ENCODE measurements at places on chromosomes 5 and 9. TPM values are rescaled to one million over a fixed set of nuclear protein-coding genes. Genes with fewer than 3 reads are reported as not detected.

- no peak for DNase-seq
These were observed 99.3 kb downstream of the SLC24A2 start for GRCh38 chr9:19689328-19690101.

The WWC1 gene
- 28.6 TPM for polyA plus RNA-seq

DNA sequence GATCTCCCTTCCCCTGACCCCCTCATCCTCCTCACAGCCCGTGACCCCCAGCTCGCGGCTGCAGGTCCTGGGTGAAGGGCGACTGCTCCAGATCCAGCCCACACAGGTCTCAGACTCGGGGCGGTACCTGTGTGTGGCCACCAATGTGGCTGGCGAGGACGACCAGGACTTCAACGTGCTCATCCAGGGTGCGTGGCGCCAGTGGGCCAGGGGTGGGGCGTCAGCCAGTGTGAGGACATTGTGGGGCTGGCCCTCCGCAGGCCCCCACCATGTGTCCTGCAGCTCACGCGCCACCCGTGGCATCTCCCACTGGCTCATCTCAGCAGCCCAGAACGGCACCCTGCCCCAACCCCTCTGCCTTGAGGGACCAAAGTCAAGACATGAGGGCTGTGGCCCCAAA is 67.1 kb upstream of the ASS1 start:
- DNase-seq = no peak

GRCh38 chr9:123868002-123868401 is 61.9 kb downstream of the DENND1A start:
- DNase-seq = peak; percentile 5

The PCDHA1 gene
- polyA plus RNA-seq = 0.55 TPM

- DNase-seq = no peak
These were observed 540.0 kb upstream of the GRAMD2B start for GRCh38 chr5:125883223-125883622.

DNA sequence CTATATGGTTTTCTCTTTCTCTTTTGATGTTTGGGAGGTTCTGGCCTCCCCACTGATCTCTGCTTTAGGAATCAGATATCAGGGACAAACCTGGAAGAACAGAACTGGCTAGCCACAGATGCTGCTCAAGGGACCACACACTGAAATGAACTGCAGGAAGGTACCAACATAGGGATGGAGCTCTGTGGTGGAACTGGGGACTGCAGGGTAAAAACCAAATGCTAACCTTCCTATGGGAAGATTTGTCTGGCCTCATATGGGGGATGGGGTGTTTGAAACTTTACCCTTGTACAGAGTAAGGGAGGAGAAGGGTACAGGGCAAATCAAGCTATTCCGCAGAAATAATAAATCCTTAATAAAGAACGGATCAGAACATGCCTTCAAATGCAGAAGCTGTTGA is 49.4 kb downstream of the ELOVL7 start:
- no peak for DNase-seq

DNA sequence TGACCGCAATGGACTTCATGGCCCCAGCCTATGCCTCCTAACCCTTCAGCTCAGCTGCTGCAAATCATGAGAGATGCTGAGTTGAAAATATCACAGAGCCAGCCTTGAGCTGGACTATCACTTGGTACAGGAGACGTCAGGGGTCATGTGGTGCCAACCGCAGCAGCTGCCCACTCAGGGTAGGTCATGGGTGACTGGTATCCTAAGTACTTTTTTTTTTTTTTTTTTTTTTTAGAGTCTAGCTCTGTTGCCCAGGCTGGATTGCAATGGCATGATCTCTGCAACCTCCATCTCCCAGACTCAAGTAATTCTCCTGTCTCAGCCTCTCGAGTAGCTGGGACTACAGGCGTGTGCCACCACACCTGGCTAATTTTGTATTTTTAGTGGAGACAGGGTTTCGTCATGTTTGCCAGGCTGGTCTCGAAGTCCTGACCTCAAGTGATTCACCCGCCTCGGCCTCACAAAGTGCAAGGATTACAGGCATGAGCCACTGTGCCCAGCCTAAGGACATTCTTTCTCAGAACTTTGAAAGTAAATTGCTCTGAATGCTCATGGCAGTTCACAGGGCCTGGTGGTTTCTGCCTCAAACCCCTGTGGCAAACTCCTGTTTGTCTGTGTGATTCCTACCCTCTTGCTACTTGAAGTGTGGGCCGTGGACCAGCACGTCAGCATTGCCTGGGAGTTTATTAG is 21.3 kb downstream of the WWC1 start:
- DNase-seq = no peak

DNA sequence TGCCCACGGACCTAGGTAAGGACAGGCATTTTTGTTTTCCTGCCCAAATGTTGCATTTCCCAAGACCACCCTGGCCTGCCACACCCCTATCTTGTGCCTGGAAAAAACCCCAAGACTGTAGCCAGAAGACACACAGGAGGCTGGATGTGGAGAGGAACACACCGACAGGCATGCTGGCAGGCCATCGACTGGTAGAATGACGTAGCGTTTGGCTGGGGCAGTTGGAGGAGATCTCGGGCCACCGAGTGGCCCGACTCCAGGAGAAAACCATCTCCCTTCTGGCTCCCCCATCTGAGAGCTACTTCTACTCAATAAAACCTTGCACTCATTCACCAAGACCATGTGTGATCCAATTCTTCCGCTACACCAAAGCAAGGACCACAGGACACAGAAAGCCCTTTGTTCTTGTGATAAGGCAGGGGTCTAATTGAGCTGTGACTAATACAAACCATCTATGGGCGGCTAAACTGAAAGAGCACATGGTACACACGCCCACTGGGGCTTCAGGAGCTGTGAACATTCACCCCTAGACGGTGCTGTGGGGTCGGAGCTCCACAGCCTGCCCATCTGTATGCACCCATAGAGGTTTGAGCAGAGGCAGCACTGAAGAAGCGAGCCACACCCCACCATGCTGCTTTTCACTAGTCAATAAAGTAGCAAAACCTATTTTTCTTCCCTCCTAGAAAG is 38.9 kb upstream of the N4BP3 start:
- peak; percentile 29 for DNase-seq

- no peak for DNase-seq
These were observed 178.5 kb upstream of the PITX1 start for GRCh38 chr5:135212361-135213026.

- no peak for DNase-seq
These were observed 35.1 kb downstream of the MRPL36 start for GRCh38 chr5:1764606-1764960.

GRCh38 chr5:38874948-38875456 is 29.2 kb downstream of the OSMR start:
- DNase-seq = no peak

DNA sequence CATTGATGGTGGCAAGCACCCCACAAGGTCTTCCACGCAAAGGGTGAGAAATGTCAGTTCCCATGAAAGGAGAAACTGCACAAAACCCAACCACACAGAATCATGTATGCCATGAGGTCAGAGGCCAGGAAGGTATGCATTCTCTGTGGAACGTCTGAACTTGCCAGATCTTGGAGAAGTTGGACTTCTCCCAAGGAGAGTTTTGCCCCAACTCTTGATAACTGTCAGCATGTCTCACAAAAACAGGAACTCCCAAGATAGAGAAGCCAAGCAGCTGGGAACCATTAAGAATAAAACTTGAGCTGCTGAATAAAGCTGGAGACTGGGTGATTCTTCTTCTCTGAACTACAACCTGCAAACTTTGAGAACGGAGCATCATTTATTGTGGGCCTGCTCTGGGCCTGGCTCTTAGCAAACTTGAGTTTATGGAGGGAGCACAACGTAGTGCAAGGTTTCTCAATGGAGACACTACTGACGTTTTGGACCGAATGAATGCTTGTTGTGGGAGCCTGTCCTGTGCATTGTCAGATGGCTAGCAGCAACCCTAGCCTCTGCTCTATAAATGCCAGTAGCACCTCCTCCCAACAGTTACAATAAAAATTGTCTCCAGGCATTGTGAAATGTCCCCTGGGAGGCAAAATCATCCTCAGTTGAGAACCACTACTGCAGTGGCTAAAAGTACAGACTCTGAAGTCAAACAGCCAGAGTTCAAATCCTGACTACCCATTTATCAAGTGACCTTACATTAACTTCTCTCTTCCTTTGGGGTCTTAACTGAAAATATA is 193.5 kb downstream of the ACTL7B start:
- no peak for DNase-seq

- peak; percentile 32 for DNase-seq
These were observed 428 bp downstream of the SLCO4C1 start for GRCh38 chr5:102295534-102296177.

GRCh38 chr5:172147857-172148256 is 40.2 kb downstream of the STK10 start:
- no peak for DNase-seq

DNA sequence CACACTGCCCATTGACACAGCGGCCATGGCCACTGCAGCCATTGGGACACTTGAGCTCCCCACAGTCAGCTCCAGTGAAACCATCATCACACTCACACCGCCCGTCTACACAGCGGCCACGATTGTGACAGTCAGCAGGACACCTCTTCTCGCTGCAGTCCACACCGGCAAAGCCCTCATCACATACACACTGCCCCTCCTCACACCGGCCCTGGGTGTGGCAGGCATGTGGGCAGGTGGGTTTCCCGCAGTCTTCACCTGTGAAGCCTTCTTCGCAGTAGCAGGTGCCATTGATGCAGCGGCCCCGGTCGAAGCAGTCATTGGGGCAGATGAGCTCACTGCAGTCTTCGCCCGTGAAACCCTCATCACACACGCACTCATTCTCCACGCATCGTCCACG is 31.5 kb downstream of the TNC start:
- no peak for DNase-seq

GRCh38 chr5:1878050-1878849 is 4.5 kb downstream of the IRX4 start:
- DNase-seq = no peak

GRCh38 chr9:116156621-116157314 is 3.2 kb downstream of the PAPPA start:
- no peak for DNase-seq

DNA sequence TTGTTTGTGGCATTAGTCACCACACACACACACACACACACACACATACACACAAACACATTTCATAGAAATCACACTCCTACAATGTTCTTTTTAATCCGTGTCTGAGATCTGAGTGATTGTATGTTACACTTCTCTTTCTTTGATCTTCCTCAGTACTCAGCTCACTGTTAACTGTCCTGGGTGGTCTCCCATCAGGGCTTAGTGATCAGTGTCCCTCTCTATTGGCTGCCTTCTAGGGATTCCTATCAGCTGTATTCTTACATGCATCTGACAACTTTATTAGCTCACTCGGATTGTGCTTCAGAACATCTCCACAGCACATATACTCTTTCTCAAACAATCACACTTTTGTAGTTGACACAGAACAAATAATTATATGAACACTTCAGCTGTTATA is 170.2 kb upstream of the POU5F2 start:
- no peak for DNase-seq

The CDH18 gene
- polyA plus RNA-seq = 1.1 TPM

The DNM1 gene
- 49.0 TPM for polyA plus RNA-seq

DNA sequence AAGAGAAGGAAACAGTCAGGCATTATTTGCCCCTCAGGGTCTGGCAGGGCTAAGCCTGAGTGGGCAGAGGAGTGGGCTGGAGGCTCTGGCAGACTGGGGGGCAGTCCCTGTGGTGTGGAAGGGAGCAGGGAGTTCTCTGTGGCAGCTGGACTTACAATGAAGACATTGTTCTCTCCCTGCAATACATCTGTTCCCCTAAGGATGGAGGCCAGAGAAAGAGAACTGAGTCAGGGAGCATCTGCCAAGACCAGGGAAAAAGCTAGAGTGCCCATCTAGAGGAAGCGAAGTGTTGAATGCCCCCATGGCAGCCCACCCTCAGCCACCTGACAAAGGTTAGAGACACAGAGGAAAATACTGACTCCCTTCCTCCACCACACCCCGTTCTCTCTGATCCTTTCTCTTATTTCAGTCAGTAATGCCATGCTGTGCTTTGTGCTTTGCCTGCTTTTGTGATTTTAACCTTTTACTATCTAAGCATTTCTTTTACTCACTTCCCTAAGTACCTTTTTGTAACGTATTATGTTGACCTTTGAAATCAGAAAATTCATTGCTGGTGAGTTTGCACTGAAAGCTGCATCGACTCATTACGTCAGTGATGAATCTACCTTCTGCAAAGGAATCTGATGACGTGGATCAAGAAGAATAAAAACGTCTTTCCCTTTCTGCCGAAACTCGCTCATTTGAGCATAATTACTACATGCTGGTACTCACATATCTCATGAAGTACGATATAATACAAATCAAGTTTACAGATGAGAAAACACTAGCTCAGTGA is 76.0 kb downstream of the ACTL7B start:
- DNase-seq = no peak

DNA sequence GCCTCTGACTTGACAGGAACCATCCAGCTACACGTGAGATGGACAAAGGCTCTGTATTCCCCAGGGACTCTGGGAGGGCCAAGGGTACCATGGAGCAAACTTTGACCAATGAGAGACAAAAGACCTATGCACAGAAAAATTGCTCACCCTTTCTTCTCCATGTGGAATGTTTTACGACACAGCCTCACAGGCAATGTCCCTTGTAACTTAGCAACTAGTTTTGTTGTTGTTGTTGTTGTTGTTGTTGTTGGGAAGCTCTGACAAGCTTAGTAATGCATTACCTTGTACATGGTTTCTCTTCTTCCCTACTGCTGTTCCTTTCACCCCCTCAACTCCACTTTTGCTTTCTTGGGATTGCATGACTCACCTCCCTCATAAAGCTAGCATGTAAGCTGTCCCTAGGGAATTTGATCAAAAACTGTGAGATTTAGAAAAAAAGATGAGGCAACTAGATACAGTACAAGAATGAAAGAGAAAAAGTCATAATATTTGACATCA is 550.9 kb downstream of the RAB3C start:
- DNase-seq = no peak

GRCh38 chr9:78371981-78372380 is 75.1 kb downstream of the PSAT1 start:
- no peak for DNase-seq

GRCh38 chr5:119341452-119342349 is 14.1 kb upstream of the TNFAIP8 start:
- no peak for DNase-seq

DNA sequence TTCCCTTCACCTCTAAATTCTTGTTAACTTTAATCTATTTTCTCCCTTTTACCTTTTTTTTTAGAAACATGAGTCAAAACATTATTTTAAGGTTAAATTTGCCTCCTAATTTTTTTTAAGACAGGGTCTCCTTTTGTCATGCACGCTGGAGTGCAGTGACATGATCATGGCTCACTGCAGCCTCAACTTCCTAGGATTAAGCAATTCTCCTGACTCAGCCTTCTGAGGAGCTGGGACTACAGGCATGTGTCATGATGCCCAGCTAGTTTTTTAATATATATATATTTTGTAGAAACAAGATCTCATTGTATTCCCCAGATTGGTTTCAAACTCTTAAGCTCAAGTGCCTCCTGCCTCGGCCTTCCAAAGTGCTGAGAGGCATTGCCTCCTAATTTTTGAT is 424.7 kb upstream of the FAM174A start:
- no peak for DNase-seq

GRCh38 chr5:80300125-80300524 is 19.7 kb upstream of the SPZ1 start:
- no peak for DNase-seq

The MLANA gene
- polyA plus RNA-seq = 0.54 TPM

GRCh38 chr5:32258424-32258823 is 54.3 kb downstream of the MTMR12 start:
- no peak for DNase-seq

- DNase-seq = no peak
These were observed 166.5 kb downstream of the MAPKAP1 start for GRCh38 chr9:125540497-125540896.

- no peak for DNase-seq
These were observed 98.2 kb downstream of the PCSK5 start for GRCh38 chr9:75988663-75989062.

GRCh38 chr5:147098233-147098790 is 136.5 kb upstream of the STK32A start:
- DNase-seq = peak; percentile 11

Data from large intestine (tissue), 12 donors.